Endothelial cell of umbilical vein (primary cell): ENCODE measurements at places on chromosomes 16 and 17.

DNA sequence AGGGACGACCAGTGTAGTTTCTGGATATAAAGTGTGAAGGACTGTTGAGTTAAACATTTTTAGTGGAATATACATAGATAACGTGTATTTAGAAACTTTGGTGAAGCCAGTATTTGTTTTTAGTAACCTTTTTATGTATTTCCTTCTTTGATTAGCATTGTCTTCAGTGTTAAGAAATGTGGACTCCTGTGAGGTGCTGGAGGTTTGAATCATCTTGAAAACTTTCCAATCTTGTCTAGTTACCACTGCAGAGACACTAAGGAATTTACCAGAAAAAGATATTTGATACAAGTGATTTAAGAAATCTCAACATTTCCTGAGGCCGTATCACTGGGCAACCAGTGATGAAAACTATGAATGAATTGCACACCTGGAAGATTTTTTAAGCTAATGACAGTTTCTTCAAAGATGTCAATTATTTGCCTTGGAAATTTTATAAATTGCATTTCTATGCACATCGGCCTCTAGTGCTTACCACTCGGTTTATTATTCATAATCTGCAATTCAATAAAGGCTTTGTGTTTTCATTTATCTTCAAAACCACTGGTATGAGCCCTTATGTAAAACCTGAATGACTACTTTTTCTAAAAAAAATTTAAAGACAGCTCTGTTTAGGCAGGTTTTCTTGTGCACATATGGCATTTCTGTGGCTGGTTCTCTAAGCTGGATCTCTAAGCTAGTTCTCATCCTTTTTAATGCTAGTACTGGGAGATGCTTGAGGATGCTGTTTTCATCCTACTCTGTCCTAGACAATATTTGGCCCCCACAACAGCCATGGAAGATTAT is 31.4 kb upstream of the ADCY7 start:
- DNase-seq, result no peak

DNA sequence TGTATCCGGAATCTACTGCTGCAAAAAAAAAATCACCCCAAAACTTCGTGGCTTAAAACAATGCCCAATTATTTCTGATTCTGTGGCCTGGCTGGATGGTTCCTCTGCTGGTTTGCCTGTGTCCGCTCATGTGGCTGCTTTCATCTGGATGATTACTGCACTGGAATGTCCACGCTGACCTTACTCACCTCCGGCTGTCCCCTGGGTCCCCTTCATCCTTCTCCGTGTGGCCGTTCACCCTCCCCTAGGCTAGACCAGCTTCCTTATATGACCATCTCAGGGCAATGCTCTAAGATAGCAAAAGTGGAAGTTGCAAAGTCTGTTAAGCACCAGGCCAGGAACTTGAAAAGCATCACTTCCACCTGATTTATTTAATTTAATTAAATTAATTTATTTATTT is 31.4 kb upstream of the SPNS2 start:
- DNase-seq, result no peak

GRCh38 chr16:48054881-48055601 is 100.8 kb downstream of the ABCC12 start:
- DNase-seq, result peak; percentile 45

DNA sequence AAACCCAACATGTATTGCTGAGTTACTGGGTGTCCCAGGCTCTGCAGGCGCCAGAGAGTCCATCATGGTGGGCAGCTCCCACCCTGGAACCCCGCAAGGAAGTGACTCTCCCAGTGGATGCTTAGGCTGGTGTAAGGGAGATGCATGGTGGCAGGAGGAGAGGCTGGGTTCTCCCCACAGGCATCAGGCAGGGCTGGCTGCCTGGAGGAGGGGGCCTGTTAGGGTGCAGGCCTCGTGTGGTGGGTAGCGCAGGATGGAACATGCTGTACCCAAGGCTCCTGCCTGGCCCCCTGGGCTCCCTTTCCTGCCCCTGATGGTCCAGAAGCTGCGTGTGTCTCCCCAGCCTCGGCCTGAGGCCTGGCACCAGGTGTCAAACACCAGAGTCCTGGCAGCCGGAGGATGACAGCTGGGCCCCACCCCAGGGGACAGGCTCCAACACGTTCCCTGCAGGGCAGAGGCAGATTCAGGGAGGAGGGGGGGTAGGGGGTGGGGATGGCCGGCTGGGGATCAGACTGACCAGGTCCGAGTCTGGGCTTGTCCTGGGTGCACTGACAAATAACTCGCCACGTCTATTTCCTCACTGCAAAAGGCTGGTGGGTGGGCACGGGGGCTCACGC is 40.2 kb upstream of the CIBAR2 start:
- no peak for DNase-seq

- DNase-seq, result no peak
Observed at GRCh38 chr16:80210787-80211186, 330.0 kb upstream of the DYNLRB2 start.

DNA sequence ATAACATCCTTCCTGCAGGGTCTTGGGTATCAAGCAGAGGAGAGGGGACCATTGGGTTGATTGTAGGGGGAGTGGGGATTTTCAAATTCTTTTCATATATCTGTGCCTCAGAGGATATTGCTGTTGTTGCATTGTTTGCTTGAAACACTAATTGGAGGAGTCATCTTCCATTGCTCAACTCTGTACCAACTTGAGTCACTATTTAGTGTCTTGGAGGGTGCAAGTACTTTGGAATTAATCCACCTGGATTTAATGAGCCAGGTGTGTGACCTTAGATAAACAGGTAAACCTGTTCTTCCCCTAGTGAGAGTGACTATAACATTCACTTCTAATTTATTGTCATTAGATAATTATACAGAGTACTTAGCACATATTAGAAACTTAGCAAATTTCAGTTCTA is 151.3 kb upstream of the CNTNAP4 start:
- no peak for DNase-seq

DNA sequence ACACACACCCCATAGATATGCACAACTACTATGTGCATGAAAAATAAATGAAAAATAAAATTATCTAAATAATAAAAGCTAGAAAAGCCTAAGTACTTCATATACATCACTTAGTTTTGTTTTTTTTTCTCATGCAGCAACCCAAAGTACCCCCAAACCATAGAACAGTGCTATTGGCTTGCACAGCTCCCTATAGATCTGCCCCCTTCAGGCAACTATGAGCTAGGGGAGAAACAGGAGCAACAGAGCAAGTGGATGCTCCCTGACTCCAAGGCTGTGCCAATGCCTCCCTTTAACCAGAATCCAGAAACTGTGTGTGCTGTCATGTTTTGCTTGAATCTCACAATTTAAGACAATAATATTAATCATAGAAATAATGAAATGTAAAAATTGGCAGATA is 605.5 kb downstream of the TOX3 start:
- DNase-seq, result no peak

- DNase-seq, result no peak
Observed at GRCh38 chr16:5442986-5443385, 345.4 kb upstream of the EEF2KMT start.

- DNase-seq, result no peak
Observed at GRCh38 chr17:77819497-77819896, 139.0 kb upstream of the TNRC6C start.

GRCh38 chr17:46862949-46863348 is 11.6 kb downstream of the WNT9B start:
- DNase-seq, result no peak

GRCh38 chr17:49993423-49994060 is 1.5 kb downstream of the DLX3 start:
- DNase-seq, result no peak

DNA sequence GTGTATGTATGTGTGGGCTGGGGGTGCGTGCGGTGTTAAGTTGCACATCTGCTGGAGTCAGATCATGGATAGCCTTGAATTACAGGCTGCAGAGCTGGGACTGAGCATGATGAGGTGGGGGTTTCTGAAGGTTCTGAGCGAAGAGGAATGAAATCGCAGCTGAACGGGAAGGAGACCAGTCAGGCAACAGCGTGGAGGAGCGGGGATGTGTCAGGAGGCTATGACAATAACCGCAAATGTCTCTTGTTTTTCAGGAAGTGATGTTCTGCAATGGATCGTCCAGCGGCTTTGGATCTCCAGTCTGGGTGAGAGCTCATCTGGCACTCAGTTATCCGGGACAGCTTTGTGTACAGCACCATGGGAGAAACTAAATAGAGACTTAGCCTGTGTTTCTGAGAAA is 20.9 kb downstream of the RGS9 start:
- DNase-seq, result no peak

- no peak for DNase-seq
Observed at GRCh38 chr17:4969551-4970173, 2.0 kb upstream of the SPAG7 start.

DNA sequence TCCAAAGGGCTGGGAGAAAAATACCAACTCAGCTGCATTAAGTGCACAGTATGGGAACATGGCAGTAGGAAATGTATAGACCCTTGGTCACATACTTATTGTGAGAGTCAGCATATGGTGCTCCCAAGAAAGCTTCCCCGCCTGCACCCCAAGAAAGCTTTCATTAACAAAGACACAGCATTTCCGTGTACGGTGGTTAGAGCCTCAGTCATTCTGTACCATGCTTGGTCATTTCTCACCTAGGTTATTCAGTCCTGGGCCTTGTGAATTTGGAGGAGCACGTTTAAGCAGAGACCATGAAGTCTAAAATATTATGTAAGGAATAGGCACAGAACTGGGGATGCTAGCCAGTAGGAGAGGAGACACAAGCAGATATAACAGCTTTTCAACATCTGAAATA is 56.1 kb downstream of the ESRP2 start:
- no peak for DNase-seq

DNA sequence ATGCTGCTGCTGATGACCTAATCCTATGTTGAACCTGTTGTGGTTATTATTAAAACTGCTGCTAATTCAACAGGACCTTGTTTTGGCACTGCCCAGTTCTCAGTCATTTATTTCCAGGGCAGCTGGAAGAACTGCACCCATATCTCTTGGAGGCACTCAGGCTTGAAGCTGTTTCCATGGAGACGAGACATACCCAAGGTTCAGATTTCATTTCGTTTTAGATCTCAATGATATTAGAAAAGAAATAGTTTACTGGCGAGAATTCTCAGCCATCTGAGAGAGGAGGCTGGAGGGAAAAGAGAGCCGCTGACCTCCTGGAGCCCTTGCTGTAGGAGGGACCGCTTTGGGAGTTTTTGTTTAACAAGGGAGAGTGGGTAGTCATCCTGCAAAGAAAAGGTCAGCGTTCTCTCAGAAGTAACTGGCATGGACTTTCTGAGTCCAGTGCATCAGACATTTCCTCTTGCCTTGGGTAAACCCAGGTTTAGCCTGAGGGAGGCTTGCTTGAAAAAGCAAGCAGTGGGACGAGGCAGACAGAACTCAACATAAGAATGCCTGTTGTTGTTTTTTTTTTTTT is 75.4 kb downstream of the YPEL2 start:
- DNase-seq, result no peak
